ENCODE measurements at places on chromosomes 3 and 15. TPM values are rescaled to one million over a fixed set of nuclear protein-coding genes. Genes with fewer than 3 reads are reported as not detected.

Gene MUSTN1
- 0.33 TPM for total RNA-seq

Gene PLA2G4E
- total RNA-seq: not detected

Gene MOBP
- under 0.01 TPM for total RNA-seq

Gene FEM1B
- total RNA-seq: 74.3 TPM

Gene ZIC4
- total RNA-seq: not detected

Gene AGTR1
- not detected for total RNA-seq

Gene SEMA3B
- total RNA-seq: 4.7 TPM

Gene UQCRC1
- total RNA-seq: 398 TPM

Gene SLC25A20
- total RNA-seq: 18.5 TPM

Gene STOML1
- 12.0 TPM for total RNA-seq

Gene ADCY5
- total RNA-seq: under 0.01 TPM

Gene TMOD2
- total RNA-seq: 32.0 TPM

Gene ANKUB1
- not detected for total RNA-seq
